Omental fat pad (tissue), 4 donors: ENCODE measurements at places on chromosomes 3 and 15.

GRCh38 chr15:29074045-29074444 is 188.3 kb downstream of the APBA2 start:
- DNase-seq = no peak

DNA sequence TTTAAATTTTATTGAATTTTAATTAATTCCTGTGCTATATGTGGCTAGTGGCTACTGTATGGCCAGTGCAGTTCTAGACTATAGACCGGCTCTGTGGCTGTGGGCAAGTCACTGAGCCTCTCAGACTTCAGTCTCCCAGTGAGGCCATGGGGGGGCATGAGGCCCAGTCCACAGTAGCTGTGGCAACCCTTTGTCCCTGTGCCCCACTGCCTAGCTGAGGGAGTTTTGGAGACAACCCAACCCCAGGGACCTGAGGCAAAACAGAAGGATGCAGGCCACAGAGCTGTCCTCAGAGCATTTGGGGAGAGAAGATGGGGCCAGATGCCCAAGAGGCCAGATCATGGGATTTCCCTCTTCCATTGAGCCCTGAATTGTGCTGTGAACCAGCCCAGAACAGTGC is 18.9 kb upstream of the POC1A start:
- DNase-seq = no peak

DNA sequence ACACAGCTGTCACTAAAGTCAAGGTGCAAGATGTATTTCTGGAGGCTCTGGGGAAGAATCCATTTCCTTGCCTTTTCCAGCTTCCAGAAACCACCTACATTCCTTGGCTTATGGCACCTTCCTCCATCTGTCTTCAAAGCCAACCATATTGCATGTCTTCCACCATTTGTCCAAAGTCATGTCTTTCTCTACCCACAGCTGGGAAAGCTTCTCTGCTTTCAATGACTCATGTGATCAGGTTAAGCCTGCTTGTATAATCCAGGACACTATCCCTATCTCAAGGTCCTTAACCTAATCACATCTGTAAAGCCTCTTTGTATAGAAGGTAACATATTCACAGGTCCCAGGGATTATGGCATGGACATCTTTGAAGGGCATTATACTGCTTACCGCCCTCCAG is 14.2 kb downstream of the ARHGAP31 start:
- DNase-seq = no peak

DNA sequence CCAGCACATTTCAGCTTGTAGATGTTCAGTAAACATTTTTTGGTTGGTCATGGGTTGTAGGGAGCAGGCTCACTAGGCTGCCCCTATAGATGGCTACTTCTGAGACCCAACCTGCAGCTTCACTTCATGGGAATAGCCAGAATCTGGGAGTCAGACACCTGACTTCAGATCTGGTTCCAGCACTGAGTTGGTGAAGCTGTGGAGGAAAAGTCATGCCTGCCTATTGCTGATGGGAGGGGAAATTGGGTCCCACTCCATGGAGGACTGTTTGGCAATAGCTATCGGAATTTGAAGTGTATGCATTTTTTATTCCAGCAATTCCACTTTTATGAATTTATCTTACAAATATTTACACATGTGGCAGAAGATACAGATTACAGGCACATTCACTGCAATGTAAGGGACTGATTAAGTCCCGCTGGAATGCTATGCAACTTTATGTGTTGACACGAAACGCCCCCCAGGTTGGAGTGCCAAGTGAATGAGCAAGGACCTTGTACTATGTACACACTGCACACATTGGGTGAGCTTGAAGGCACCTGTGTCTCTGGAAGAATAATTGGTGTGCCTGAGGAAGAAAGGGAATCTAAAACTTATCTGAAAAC is 7.8 kb upstream of the CCR1 start:
- DNase-seq = no peak

GRCh38 chr15:69577397-69577796 is 124.8 kb downstream of the RPLP1 start:
- no peak for DNase-seq

- no peak for DNase-seq
These were observed 213.7 kb upstream of the P2RY1 start for GRCh38 chr3:152621006-152621868.

GRCh38 chr3:39226106-39226741 is 33.8 kb upstream of the XIRP1 start:
- no peak for DNase-seq

DNA sequence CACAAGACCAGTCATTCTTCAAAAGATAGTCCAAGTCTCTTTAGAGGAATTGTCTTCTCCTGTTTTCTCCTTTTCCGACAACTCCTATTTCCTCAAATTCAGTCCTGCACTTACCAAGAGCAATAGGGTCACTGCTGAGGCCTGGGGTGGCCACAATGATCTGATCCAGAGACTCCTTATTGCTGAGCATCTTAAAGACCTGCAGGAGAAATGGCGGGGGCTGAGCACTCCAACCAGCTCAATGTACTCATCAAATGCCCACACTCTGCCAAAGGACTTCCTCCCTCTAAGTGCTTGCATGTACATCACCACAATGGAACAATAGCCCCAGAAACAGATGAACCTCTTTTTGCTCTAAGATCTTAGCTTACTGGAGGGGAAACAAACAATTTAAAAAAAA is 9.6 kb downstream of the UBL7 start:
- no peak for DNase-seq

DNA sequence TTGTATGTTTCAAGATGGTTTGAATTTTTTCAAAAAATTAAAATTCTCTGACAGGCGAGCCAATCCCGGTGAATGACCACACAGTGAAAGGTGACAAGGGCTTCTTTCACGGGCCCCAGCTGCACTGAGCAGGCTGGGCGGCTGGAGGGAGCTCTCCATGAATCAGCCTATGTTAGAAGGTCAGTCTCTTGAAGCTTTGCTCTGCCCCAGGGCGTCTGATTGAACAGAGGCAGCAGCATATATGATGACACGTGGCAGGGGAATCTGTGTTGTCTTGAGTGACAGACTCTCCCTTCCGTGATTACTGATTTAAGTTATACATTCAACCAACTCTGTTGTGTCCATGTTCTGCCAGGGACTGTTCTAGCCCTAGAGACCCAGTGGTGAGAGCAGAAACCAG is 51.5 kb downstream of the ISG20 start:
- DNase-seq = no peak

- DNase-seq = no peak
These were observed 10.0 kb downstream of the BMF start for GRCh38 chr15:40098489-40099261.

- DNase-seq = no peak
These were observed 56.2 kb downstream of the IL5RA start for GRCh38 chr3:3053974-3054373.

DNA sequence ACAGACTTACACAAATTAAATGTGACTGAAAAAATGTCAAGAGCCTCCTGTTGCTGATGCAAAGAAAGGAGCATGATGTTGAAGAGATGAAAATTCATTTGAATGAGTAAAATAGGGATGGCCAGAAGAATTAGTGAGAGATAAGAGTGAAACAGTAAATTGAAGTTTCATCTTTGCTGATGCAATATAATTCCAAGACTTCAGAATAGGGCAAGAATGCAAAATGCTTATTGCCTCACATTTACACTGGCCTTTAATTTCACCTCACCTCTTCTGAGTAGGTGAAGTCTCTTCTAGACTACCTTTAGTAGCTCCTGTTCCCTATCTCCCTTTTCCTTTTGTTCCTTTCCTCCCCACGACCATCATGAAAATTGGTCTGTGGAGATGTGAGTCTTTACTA is 15.3 kb upstream of the MAPK6 start:
- no peak for DNase-seq

DNA sequence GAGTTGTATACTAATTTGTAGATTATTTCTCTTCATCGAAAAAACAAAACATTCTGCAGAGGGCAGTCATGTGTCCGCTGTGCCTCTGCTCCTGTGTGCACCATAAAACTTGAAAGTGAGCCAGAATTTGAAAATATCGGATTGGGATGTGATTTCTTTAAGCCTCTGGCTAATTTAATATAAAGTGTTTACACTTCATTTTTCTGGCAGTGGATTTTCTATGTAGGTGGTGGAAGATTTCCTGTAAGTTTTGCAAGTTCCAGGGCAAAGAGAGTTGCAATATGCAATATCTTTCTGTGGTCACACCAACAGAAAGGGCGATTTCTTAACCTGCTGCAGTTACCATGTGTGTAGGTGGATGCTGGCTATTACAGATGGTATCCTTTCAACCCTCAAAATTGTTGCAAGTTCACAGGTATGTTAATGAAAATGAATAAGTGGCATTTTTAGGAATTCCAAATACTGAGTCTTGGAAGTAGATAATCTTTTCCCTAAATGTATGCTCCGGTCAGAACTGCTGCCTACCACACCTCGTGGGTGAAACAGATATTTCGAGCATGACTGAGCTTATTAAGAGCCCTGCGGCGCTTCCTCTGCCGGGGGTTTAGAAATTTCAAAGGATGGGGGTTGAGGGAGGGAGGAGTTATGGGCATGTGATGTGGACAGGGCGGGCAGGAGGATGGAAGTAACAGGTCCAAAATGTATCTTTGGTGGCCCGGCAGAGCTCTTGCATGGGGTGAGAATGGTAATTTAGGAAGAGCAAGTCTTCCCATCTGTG is 134.0 kb downstream of the PGPEP1L start:
- DNase-seq = no peak

DNA sequence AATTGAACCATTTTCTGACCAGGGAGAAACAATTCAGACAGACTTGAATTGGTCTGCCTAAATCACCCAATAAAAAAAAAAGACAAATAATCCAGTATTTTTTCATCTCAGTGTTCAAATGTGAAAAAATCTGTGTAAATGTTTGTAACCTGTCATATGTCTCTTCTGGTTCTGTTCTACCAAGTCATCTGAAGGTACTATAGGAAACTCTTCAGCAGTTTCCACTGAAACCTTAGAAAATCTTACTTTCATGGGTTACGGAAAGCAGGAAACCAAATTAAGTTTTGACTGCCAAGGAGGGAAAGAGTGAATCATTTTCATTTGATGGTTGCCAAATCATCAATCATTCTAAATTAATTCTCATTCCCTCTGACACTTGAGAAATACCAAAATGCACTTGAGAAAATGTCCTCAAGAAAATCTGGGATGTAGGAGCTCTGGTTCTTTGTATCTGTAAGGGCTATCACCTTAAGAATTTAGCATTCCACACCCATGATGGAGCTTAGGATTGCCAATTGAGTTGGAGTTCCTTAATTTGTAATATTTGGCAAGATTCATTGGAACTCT is 278.2 kb upstream of the KCNH8 start:
- DNase-seq = no peak

- DNase-seq = no peak
These were observed 18.4 kb downstream of the FLNB start for GRCh38 chr3:58026598-58026997.

GRCh38 chr3:94779699-94780098 is 716.8 kb downstream of the NSUN3 start:
- DNase-seq = no peak

DNA sequence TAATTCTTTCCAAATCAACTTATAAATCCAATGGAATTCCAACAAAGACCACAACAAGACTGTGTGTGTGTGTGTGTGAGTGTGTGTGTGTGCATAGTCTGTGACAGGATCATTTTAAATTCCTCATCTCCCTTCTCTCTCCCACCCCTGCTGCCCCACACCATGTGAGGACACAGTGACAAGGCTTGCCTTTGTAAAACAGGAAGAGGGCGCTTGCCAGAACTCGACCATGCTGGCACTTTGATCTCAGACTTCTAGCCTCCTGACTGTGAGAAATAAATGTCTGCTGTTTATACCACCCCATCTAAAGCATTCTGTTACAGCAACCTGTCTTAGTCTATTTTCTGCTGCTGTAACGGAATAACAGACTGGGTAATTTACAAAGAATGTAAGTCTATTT is 99.1 kb downstream of the NSMCE3 start:
- DNase-seq = no peak

DNA sequence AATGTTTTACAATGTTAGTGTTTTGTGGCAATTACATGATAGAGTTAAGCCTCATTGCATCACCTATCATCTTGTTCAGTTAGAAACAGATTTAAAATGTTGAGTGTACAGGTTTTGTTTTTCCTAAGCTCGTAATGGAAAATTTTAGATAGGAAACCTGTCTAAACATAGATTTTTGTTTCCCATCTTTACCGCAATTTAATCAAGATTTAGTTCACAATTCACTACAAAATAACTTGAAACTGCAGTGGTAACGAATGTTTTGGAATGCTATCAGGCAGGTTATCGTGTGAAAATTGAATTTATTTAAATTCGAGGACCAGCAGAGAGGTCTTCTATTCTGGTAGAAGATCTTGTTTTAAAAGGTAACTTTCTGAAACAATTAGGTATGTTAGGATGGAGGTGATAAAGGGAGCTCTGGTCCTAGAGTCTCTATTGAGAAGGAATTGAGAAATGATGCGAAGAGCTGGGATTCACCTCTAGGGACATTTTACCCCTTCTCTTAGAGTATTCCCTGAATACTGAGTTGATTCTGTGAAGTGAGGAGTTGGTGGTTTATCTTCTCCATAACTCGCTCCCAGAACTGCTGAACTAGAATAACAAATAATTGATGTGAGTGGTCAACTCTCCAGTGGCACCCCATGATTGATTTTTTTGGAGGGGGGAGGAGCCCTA is 1.4 kb downstream of the DOCK3 start:
- no peak for DNase-seq

- no peak for DNase-seq
These were observed 16.3 kb upstream of the FBLN2 start for GRCh38 chr3:13532631-13533030.

DNA sequence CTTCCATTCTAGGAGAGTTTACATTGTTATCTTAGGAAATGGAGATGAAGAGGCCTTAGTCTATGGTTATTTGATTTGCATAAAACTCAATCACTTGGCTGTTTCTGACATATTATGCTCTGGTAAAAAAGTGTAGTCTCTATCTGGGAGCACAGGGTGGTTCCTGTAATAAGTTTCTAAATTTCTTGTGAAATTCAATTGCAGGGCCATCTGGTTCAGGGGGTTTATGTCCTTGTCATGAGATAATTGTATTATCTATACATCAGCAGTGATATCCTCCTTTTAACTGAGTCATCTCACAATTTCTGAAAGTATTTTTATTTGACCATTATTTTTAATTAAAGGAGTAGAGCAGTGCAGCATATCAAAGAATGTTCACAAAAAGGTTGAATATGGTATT is 203.3 kb downstream of the MFSD1 start:
- no peak for DNase-seq

- peak; percentile 64 for DNase-seq
These were observed 817 bp downstream of the CLK3 start for GRCh38 chr15:74616366-74616939.

DNA sequence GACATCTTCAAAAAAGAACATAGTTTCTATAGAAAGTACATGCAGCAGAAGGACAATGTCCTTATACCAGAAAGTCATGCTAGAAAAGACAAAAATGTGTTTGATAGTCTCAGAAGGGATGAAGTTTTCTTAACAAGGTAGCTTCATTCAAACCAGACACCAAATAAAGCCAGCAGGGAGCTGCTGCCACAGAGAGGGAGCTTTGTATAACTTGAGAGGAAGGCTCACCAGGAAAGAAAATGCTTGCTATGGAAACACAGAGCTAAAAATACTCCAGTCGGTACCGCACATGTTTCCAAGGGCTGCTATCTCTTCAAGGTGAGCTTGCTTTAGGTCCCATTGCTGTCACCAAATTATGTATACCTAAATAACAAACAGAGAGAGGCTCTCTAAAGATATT is 1074.8 kb upstream of the ALCAM start:
- DNase-seq = no peak

- no peak for DNase-seq
These were observed 47.6 kb downstream of the SLMAP start for GRCh38 chr3:57803647-57804081.
